Stimulated activated CD8-positive, alpha-beta memory T cell treated with anti-CD3 and anti-CD28 coated beads, Interleukin-2, amount 100 ng/mL, for 1 hour (primary cell): ENCODE measurements at places on chromosomes 16 and 17.

DNA sequence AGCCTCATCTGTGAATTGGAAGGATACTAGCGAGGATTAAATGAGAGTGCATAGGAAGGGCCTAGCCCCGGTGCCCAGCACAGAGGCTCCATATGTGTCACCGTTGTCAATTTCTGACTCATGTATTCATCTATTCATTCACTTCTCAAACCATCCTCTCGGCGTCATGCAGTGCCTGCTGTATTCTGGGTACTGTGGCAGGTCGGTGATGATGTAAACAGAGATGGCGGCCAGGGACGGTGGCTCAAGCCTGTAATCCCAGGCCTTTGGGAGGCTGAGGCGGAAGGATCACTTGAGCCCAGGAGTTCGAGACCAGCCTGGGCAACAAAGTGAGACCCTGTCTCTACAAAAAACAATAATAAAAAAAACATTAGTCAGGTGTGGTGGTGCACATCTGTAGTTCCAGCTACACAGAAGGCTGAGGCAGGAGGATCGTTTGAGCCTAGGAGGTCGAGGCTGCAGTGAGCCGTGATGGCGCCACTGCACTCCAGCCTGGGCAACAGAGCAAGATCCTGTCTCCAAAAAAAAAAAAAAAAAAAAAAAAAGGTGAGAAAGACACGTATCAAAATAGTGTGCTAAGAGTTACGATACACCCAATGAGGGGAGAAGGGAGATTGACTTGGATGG, 4.3 kb upstream of the PPP1R1B start:
- no peak for DNase-seq

DNA sequence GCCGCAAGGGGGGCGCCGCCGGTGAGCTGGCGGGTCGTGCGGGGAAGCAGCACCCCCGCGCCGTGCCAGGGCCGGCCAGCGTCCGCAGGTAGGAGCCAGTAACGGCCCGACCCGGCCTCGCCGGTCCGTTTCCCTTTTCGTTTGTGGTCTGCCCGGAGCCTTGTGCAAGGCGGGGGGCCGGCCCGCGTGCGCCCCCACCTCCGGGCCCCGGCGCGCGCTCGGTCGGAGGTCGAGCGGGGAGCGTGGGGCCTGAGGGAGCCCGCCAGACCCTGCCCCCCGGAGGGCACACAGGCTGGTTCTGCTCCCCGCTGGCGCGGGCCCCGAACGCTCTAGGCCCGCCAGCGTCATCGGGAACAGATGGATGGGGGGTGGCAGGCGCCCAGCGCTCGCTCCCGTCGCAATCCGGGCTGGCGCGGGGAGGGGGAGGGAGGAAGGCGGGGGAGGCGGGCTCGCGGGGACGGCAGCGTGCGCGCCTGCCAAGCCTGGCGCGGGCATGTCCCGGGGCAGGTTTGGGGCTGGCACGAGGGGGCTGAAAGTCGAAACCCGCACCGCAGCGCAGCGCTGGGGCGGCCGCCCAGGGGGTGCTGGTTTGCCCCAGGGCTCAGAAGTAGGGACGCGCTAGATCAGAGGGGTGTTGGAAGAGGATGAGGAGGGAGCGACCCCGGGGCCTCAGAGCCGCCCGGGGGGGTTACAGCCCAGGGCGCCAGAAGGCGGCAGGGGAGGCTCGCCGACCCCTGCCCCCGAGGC, 1.5 kb upstream of the GSE1 start:
- DNase-seq: no peak

GRCh38 chr17:77755410-77755963, 203.0 kb upstream of the TNRC6C start:
- no peak for DNase-seq

DNA sequence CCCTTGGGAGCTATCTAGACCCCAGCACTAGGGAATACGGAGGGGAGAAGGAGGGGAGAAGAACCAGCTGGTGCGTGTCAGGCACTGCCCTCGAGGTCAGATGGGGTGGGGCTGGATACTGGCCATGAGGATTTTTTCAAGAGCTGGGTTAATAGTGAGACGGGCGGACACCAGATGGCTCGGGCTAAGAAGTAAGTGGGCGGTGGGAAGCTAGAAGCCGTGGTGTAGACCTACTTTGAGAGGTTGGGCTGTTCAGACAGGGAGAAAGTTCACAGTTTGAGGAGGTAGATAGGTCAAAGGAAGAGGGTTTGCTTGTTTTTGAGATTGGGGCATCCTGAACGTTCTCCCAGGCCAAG, 303.8 kb downstream of the SEC14L1 start:
- DNase-seq: no peak

DNA sequence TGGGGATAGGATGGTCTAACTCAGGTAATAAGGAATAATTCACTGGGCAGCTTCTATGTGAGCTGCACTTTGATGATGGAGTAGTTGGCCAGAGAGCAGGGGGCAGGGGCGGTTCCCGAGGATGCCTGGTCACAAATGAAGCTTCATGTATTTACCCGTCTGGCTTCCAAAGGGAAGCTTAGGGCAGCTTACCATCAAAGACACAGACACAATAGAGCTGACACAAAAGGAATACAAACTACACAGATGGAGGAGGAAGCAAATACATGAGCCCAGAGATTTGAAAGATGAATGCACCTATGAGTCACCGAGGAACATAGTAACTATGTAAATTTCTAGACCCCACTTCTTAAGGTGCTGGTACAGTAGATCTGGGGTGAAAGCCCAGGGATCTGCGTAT, 8.7 kb upstream of the EMP2 start:
- DNase-seq: no peak

GRCh38 chr16:65480281-65481091, 358.6 kb upstream of the CDH11 start:
- no peak for DNase-seq

- DNase-seq: no peak
Measured at GRCh38 chr17:31442276-31442675, 50.8 kb downstream of the RAB11FIP4 start.

DNA sequence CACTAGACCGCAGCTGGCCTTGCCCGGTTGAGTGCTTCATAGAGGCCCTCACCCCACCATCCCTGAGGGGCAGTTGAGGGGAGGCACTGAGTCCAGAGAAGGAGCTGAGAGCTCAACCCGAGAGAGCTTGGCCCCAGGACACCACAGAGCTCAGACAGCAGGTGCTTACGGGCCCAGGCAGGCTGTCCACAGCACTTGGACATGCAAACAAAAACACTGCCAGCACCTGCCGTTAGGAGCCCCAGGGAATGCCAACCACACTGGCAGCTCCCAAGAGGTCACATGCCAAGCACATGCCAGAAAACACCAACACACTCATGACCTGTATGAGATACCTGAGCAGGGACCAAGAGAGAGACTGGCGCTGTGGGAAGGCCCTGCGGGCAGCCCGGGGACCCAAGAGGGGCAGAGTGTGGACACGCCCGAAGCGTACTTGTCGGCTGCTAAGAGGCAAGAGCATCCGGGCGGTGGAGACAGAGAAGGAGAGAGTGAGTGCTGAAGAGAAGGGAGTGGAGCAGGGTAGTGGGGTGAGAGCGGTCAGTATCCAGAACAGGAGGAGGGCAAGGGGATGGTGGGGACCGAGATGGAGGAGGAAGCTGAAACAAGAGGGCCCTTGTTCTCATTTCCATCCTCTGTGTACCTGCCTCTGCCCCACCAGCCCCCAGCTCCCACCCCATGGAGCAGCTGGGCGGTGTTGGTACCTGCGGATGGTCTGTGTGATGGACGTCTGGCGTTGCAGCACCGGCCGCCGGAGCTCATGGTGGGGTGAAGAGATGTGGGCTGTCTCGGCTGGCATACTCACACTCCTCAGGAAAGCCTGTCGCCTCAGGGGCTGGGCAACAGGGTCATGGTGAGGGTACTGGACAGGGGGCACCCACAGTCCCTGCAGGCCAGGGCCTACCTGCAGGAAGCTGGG, 8.2 kb downstream of the RHBDF1 start:
- DNase-seq: no peak

GRCh38 chr16:86733546-86734254, 155.4 kb downstream of the FOXL1 start:
- DNase-seq: no peak

- no peak for DNase-seq
Measured at GRCh38 chr17:37859451-37859850, 64.8 kb upstream of the TBC1D3K start.
